ENCODE measurements at places on chromosomes 7 and 10.

DNA sequence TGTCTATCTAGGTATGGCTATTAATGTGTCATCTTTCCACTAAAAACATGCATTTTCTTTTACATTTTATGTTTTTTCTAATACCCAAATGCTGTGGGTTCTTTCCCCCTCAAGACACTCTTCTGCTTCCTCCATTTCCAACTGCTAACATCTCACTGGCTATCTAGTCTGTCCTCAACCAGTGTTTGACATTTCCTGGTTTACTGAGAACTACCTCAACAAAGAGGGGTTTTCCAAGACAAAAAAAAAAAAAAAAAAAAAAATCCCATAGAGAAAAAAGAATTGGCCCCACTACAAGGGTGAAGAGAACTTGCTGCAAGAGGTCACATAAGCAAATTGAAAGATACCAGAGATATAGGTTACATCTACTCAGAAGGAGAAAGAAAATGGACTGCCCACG, 359.7 kb downstream of the CRPPA start:
- no peak for DNase-seq

DNA sequence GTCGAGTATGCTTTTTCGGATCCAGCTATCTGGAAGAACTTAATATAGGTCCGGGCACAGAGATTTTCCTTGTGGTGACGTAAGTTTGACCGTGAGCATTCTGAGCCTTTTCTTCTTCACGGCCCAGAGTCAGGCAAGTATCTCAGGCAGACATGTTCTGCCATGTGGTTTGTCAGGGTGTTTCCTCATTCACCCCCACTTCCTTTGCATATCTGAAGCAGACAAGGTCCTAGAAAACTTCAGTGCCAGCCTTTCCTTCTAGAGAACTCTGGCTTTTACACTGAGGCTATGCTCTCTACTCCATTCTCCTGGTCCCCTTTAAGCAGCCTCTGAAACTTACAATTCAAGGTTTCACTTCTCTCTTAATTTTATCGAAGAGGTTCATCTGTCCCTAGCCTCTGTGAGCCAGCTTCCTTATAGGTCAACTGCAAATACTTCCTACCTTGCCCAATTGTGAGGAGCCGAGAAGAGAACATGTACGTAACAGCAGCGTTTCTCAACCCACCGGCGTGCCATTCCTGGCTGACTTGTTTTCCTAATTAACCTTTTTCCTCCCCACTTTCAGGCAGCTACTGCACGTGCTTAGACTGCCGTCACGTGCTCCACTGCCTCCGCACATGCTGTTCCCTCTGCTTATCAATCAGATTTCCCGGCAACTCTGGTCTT, 47.3 kb downstream of the CDCA7L start:
- DNase-seq = no peak

- no peak for DNase-seq
Observed at GRCh38 chr10:79985481-79986072, 36.7 kb upstream of the SFTPD start.

- DNase-seq = no peak
Observed at GRCh38 chr10:5365928-5366327, 1.2 kb downstream of the UCN3 start.

- DNase-seq = no peak
Observed at GRCh38 chr7:90409667-90410066, 6.4 kb downstream of the CLDN12 start.

DNA sequence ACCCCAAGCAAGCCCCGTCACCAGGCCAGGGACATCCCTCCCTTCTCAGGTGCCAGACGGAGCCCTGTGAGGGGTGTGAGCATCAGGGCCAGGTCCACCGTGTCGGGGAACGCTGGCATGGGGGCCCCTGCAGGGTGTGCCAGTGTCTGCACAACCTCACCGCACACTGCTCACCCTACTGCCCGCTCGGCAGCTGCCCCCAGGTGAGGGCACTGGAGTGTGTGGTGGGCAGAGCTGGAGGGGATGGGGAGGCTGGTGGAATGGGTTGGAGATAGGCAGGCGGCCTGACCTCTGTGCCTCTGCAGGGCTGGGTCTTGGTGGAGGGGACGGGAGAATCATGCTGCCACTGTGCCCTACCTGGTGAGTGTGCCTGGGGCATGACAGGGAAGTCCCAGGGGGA, 19.9 kb upstream of the ZNF467 start:
- no peak for DNase-seq

DNA sequence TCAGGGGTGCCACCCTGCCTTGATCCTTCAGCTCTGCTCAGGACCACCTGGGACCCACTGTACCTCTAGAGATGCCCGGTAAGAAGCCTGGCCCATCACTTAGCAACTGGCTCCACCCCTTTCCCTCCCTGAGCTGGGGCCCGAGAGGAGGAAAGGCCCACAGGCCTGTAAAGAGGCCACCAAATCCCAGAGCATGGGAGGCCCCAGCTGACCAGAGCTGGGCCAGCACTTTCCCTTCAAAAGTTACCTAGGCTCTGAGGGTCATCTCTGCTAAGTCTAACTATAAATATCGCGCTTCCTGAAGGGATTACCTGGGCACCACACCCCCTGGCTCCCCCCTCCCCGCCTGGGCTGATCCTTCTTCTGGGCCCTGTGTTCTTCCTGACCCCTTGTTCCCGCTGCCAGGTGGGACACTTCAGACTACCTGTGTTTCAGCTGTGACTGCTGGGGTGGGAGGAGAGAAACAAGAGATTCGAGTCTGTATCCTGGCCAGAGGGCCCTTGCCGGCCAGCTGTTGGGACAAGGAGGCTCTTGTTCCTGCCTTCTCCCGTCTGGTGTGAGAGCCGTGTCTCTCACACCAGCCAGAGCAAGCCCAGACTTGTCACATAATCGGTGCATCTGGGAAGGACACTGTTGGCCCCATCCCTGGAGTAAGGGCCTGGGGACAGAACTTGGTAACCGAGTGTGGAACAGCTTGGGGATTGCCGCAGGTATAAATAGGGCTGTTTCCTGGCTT, 22.8 kb upstream of the ANKRD2 start:
- DNase-seq = no peak

GRCh38 chr10:59177836-59178235, 1.4 kb downstream of the PHYHIPL start:
- no peak for DNase-seq

DNA sequence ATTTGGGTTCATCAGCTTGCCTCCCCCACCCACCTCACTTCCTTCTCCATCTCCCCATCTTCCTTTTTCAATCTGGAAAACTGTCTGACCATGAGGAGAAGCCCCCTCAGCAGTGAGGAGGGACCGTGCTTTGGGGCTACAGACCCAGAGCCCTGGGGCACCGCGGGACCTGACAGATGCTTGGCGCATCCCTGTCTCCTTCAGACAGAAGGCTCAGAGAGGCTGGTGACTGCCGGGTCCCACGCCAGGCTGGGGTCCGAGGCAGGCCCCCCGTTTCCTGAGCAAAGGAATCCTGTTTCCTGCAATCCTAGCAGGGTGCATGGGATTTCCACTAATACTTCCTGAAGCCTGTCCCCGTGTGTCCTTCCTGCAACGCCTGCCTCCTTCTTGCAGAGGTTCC, 147.0 kb downstream of the FANK1 start:
- no peak for DNase-seq

DNA sequence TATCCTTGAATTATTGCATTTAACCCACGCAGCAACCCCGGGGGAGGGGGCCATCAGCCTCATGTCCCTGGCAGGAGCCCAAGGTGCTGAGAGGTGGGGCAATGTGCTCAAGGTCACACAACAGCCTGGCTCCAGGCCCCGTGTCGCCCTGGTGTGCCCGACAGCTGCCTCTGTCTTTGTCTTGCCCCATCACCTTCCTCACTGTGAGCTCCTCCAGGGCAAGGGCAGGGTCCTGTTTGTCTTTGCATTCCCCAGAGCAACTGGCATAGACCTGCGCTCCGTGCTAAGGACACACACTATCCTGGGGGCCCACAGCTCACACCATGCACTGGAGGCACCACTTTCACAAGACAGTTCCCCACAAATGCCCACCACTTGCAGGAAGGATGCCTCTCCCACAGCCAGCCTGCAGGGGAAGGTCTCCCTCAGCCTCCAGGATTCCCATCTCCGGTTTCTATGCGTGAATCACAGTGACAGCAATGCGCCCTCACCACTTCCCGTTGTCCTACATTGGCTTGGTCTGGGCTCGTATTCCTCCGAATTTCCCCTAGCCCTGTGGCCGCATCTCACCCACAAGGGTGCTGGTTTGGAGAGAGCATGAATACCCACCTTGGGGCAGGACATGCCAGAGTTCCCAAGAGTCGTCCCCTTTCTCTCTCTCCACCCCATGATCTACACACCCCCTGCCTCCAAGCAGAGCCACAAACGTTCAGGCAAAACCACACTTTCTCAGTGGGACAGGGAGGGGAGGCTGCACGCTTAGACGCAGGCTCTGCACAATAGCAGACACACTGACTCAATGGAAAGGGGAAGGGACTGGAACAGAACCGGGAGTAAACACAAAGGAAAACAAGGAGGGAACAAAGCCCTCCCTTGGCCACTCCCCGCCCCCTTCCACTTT, 10.3 kb downstream of the ITPRIP start:
- DNase-seq = no peak

DNA sequence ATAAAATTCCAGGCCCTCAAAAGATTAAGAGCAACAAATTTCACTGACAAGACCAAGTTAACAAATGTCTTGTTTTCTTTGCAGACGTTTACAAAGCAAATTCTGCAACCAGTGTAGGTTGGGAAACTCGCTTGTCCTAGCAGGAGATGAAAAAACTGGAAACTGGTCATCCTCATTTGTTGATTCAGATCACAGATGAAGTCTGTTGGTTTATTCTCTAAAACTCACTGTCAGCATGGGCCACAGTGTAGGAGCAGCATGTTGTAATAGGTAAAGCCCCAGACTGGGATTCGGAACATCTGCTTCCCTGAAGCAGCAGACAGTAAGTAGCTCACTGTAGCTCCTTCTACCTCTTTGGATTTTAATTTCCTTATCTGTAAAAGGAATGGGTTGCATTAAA, 31.5 kb downstream of the PANK1 start:
- DNase-seq = no peak

GRCh38 chr10:76150139-76150875, 718.9 kb downstream of the LRMDA start:
- no peak for DNase-seq

GRCh38 chr10:105714728-105715127, 1073.6 kb downstream of the SORCS3 start:
- no peak for DNase-seq

- no peak for DNase-seq
Observed at GRCh38 chr7:1882451-1882850, 212.4 kb downstream of the ELFN1 start.

- no peak for DNase-seq
Observed at GRCh38 chr7:54904986-54905385, 113.8 kb upstream of the EGFR start.

- no peak for DNase-seq
Observed at GRCh38 chr10:118173296-118173695, 126.6 kb upstream of the RAB11FIP2 start.

DNA sequence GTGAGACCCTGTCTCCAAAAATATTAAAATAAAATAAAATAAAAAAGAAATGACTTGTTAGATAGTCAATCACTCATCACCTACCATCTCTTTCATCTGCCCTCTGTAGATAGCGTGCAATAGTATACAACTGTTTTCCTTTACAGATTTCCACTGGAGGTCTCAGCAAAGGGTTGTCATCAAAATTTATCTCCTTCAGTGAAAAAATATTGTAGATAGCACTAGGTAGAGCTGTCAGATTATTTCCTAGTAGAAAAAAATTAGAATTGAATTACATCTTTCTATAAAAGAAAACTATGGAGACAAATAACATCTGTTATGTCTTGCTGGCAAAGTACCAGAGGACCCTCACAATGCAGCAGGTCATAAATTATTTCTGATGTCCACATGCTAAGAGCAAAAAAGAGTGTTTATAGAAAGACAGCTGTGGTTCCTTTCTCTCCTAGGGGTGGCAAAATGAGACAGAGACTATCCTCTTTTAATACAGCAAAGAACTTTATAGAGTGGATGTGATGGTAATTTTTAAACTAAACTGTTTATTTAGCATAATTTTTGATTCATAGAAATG, 16.3 kb upstream of the CYP51A1 start:
- no peak for DNase-seq

GRCh38 chr7:128106821-128107220, 75.6 kb upstream of the LRRC4 start:
- DNase-seq = no peak

DNA sequence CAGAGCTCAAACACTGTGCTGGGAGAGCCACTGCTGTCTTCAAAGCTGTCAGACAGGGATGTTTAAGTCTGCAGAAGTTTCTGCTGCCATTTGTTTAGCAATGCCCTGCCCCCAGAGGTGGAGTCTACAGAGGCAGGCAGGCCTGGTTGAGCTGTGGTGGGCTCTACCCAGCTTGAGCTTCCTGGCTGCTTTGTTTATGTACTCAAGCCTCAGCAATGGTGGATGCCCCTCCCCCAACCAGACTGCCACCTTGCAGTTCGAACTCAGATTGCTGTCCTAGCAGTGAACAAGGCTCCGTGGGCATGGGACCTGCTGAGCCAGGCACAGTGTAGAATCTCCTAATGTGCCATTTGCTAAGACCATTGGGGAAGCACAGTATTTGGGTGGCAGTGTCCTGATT, 4.6 kb upstream of the CYP2C19 start:
- DNase-seq = no peak

GRCh38 chr10:1110674-1111119, 54.5 kb downstream of the WDR37 start:
- no peak for DNase-seq

DNA sequence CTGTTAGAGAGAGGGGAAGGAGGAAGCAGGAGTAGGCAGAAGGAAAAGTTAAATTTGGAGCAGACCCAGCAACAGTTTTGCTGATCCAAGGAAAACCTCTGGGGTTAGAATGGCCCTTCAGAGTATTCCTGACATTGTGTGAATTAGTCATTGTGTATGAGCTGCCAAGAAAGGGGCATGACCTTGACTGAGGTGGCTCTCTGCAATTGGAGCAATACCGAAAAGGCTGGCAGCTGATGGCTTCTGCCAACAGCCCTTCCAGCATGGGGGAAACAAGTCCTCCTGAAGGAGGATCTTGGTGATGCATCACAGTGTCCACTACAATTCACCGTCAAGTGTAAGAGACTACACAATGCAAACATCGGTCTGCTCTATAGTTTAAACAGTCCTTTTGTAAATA, 20.6 kb upstream of the WASL start:
- no peak for DNase-seq

- DNase-seq = no peak
Observed at GRCh38 chr10:68043030-68043429, 32.1 kb downstream of the HERC4 start.

- no peak for DNase-seq
Observed at GRCh38 chr7:71329030-71329660, 197.2 kb downstream of the GALNT17 start.

DNA sequence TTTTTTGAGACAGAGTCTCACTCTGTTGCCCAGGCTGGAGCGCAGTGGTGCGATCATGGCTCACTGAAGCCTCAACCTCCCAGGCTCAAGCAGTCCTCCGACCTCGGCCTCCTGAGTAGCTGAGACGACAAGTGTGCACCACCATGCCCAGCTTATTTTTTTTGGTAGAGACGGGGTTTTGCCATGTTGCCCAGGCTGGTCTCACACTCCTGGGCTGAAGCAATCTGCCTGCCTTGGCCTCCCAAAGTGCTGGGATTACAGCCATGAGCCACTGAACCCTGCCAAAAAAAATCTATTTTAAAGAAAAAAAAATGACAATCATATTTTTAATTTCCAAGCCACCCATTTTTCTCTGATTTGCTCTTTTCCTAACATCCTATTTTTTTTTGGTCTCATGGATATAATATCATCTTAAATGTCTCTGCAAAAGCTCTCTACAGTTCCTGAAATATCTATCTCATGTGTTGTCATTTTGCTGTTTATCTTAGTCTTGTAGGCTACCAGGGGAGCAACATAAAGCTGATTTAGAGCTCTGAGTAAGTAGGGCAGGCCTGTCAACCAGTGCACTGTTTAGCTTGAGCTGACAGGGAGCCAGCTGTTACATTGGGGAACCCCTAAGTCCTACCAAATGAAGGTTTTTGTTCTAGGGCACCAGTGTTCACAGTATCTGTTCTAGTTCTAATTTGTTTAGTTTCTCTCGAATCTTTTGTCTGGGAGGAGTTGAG, 29.9 kb upstream of the HBP1 start:
- no peak for DNase-seq
